Activated T-cell treated with anti-CD3 and anti-CD28 coated beads, Interleukin-2, amount 50 U/mL, for 48 hours (primary cell): ENCODE measurements at places on chromosomes 4 and X.

DNA sequence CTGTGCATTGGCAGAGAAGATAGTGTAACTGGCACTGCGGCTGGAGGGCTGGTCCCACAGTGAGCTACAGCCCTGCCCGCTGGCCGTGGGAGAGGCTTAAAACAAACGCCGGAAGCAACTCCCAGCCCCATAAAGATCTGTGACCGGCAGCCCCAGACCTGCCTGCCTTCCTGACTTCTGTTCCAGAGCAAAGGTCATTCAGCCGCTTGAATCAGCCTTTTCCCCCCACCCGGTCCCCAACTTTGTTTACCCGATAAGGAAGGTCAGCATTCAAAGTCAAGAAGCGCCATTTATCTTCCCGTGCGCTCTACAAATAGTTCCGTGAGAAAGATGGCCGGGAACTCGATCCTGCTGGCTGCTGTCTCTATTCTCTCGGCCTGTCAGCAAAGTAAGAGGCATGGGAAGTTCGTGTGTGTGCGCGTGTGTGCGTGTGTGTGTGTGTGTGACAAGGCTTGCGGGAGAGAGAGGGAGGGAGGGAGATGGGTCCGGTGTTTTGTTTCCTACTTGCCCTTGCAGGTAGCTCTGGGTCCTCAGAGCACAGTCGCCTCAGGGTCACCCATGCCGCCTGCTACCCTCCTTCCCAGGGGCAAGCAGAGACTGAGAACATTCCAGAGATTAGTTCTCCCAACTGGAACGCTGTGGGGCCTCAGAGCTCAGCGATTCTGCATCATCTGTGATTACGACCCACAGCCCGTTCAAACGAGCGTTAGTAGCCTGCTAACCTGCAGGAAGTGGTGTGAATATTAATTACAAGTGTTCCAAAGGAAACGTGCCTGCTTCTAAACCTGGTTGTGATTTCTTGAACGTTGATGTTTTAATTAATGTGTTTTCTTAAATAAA is at the start of gene MGST2:
TSS of gene MGST2 (plus strand) at position 130 of the 840 bp plus-strand sequence. CDS start at position 331, 201 bp downstream.
- DNase-seq = peak; percentile 63

- no peak for DNase-seq
Measured at GRCh38 chr4:136867465-136867864, 664.8 kb downstream of the PCDH18 start.

DNA sequence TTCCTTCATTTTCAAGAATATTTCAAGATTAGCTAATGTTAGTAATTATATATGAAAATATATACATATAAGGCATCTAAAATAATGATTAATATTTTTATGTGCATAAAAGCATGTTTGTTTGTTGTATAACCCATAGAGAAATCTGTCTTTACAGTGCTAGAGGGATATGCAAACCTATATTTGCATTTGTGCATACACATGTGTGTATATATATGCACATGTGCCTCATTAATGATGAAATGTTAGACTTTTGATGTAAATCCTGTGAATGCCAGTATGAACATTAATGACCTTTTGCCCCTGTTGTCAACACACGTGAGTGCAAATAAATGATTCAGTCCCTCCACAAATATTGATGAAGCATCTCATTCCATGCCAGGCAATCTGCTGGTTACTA is 197.9 kb downstream of the ARHGAP10 start:
- no peak for DNase-seq

GRCh38 chr4:61380865-61381264 is 180.7 kb downstream of the ADGRL3 start:
- DNase-seq = no peak

DNA sequence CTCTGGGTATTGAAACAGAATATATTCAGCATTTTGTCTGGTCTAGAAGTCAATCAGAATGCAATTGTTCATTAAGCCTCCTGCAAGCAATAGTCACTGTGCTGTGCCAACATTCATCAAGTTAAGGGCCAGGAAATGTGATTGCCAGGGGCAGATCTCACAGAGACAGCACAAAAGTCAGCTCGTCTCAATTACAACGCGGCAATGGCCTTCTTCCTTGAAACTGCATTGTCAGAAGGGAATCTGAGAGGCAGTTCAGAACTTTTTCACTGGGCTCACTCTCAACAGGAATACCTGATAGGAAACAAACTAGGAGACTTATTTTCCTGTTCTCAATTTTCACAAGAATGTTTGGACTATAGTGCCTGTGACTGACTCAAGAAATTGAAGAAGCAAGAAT is 131.1 kb upstream of the NR3C2 start:
- DNase-seq = no peak

DNA sequence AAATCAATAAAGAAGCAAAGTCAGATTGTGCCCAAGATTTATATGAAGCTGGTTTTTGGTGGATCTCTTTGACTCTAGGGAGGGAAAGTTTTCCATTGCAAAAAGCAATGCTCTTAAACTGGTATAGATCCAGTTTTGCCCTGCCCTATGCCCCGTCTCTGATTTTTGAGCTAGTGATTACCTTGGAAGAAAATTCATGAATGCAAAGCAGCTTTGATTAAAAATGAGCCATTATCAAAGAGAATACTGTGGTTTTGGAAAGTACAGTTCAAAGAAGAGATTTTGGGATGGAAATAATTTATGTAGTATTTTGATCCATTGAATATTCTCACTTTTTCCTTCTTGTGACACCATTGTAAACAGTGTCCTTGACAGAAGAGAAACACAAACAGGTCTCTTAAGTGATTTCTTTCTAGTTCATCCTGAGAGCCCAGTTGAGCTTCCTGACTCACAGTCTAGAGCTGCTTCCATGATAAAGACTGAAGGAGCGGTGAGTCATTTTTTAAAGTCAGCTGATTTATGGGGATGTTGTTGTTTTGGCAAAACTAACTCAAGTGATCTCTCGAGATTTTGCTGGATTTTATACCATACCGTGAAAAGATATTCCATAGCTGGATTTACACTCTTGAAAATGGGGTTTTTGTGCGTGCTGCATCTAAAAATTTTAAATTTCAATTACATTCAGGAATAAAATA is 76.7 kb downstream of the AFF1 start:
- DNase-seq = no peak

GRCh38 chrX:111823128-111823527 is 52.9 kb upstream of the TRPC5OS start:
- DNase-seq = peak; percentile 19

DNA sequence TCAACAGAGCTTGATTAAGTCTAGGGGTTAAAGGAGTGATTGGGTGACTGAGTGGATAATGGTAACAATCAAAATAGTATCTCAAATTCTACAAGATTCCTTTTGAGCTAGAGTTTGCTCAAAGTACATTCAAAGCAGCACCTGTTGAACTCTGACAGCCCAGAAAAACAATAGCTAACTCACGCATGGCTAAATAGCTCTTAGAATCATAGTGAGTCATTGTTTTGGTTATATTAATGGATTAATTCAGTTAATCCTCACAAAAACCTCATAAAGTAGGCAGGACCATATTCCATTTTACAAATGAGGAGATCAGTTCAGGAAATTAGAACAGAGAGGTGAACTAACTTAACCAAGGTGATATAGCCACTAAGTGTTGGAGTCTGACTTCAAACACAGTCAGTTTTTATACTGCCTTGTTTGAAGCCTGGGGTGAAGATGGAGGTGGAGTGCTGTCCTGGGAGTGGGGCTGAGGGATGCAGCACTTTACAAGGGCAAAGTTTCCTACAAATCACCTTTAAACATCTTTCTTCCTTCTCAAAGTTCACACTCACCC is 35.9 kb upstream of the PPM1K start:
- DNase-seq = no peak

- no peak for DNase-seq
Measured at GRCh38 chr4:85790582-85790981, 315.6 kb downstream of the ARHGAP24 start.

GRCh38 chr4:113057891-113058290 is 8.4 kb downstream of the ANK2 start:
- no peak for DNase-seq

- no peak for DNase-seq
Measured at GRCh38 chr4:170497112-170497511, 407.4 kb upstream of the AADAT start.

- no peak for DNase-seq
Measured at GRCh38 chr4:3160438-3160837, 86.0 kb downstream of the HTT start.

DNA sequence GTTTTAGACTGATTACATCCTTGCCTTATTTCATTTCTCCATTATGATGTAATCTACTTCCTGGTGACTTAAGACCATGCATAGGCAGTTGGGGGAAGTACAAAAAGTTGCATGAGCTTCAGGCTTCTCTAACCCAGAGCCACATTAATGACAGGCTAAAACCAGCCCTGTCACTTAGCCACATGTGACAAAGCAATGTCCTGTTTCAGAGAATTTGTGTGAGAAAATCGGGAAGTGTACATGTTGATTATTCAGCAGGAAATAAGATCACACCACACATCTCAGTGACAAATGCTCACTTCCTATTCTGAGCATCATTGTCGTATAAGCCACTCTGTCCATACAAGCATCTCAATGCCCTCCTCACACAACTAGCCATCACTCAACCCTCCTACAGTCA is 98.5 kb upstream of the MAGEB16 start:
- DNase-seq = no peak

GRCh38 chrX:136752796-136753195 is 27.9 kb downstream of the ARHGEF6 start:
- DNase-seq = no peak

DNA sequence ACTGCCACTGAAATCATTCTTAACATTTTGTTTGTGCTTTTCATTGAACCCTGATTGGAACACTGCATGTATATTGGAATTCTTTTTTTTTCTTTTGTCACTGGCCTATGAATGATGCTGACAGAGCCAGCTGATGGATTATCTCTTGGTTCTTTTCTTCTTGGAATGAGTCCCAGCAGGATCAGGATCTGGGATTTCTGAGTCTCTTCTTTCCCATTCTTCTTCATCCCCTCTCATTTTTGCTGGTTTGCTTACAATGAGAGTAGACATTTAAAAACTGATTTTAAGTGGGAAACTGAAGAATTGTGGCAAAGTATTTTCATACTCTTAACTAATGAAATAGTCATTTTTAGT is 9.0 kb downstream of the DCUN1D4 start:
- DNase-seq = no peak

GRCh38 chrX:85024044-85024443 is 20.4 kb downstream of the APOOL start:
- no peak for DNase-seq

DNA sequence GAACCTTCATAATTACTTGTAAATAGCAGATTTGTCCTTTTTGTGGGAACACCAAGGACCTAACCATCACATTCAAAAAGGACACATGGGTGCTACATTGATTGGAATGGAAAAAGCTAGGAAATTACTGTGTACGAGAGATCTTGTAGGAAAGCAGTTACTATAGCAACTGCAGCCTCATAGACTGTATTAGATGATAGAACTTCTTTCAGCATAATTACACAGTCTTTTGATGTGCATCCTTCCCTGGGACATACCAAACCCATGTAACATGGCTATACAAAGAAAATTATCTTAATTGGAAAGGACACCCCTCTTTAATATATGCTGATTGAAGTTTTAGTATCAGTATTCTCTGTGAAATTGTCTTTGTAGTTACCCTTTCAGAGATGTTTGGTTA is 130.7 kb upstream of the CTSO start:
- DNase-seq = no peak

DNA sequence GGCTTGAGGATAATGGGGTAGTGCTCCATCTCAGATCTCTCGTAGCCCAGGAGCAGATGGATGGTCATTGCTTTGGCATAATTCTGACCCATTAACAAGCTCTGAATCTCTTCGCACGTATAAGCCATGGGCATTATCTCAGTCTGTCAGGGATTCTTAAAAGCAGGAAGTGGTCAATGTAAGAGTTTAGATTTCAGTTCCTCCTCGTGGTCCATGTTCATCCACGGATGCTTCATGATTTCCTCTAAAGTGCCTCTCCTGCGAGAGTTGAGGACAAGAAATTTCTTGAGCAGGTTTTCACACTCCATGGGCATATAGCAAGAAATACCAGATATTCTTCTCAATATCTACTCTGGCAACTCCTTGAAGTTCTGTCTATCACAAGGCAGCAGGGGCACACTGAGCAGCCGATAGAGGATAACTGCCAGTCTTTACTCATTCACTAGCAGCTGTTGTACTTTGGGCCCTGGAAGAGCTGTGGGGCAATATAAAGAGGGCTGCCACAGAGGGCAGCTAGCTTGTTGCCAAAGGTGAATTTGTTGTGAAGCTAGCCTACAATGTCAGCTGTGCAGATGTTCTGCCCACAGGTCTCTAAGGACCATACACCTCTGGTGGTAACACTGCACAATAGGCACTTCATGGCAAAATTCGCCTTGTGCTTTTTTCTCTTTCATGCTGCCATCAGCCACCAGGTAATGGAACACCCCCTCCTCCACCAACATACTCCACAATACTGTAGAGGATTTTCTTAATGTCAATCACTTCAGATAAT is 52.0 kb upstream of the WDR17 start:
- no peak for DNase-seq

GRCh38 chr4:152021788-152022438 is 261.1 kb upstream of the GATB start:
- no peak for DNase-seq
